Renal pelvis (tissue), 12 donors: ENCODE measurements at places on chromosomes 13 and 19. TPM values are rescaled to one million over a fixed set of nuclear protein-coding genes. Genes with fewer than 3 reads are reported as not detected.

The IGFL3 gene
- not detected for polyA plus RNA-seq

The SLC8A2 gene
- not detected for polyA plus RNA-seq

DNA sequence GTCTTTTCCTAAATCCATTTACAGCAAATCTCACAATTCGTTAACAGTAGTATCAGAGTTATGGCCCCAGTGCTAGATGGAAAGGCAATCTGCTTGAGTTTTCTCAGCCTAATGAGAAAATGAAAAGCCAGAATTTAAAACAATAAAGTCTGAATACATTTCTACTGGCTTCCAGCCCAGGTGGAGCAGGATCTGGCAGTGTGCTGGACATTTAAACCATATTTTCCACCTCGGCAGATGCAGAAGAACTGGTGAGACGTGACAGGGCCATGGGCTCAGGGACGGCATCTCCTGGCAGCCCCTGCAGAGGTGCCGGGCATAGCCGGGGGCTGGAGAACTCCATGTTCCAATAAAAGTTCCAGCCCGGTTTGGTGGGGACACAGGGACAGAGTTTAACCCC lies 7.1 kb downstream of the SMIM7 start:
- no peak for DNase-seq

DNA sequence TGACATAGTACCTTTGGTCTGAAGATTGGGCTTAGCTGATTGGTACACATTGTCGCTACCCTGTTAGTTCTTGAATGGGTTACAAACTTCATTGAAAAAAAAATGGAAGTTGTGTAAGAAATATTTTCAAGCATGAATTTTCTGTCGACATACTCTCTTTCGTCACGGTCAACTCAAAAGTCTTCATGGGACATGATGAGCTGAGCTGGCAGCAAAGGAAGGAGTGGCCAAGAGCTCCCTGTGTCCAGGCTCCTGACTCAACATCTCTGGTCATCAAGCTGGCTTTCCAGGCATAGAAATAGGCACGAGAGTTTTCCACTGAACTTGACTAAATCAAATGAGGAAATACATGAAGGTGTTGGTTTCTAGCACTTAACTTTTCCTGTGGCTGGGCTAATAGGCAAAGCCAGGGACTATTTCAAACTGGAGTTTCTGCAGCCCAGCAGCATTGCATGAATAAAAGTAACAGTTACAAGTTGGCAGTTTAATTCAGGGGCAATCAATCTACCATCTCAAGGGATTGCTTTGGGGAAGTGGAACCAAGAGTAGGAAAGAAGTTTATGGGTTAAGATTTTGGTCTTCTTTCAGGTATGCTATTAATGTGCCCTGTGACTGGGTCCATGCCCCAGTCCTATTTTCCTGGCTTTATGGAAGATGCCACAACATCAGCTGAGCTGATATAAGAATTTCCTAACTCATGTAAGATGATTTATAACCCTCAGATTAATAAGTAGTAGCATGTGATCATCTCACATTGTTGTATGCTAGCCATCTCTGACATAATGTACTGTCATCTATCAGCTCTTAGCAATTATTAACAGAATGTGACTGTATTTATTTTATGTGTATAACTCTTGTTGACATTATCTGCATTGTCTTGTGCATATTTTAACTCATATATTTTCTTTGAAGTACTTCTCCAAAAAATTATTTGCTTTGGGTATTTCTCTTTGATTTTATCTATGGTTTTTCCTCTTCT lies 385.8 kb downstream of the DLEU7 start:
- no peak for DNase-seq

The ZNF90 gene
- polyA plus RNA-seq = 17.9 TPM

GRCh38 chr13:38657191-38657590 lies 29.7 kb upstream of the FREM2 start:
- DNase-seq = no peak

DNA sequence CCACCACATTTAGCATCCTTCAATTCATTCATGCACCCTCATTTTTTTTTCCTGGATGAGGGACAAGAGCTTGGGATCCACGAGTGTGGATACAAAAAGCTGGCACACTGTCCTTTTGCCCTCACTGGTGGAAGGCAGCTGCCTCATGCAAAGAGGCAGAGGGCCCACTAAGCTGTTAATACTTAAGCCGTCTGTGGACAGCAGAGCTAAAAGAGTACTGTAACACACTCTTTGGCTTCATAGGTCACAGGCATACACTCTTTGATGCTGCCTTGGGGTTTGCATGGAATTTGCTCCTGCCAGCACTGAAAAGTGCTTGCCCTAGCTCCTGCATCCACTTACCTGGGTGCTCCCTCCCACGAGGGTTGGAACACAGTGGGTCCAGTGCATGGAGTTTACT lies 978.4 kb upstream of the SPRY2 start:
- no peak for DNase-seq

The SYCN gene
- not detected for polyA plus RNA-seq

GRCh38 chr19:47378246-47378645 lies 29.1 kb downstream of the DHX34 start:
- no peak for DNase-seq

DNA sequence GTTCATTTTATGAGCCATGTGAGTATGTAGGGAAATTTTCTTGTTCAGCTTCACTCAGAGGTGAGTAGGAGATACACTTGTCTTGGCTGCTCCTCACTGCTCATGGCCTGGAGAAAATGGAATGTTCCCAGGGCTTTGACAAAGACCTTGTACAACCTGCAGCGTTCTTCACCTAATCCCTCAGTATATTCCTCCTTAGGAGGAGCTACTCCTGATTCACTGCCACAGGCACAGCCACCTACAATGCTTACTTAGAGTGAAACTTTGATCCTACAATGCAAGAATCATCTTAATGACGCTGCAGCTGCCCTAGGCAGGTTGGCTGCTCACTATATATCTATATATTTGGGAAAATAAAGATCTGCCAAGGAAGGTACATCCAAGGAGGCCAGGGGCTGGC lies 364.2 kb downstream of the KLF5 start:
- DNase-seq = no peak

- no peak for DNase-seq
These were observed 98.1 kb downstream of the SERP2 start for GRCh38 chr13:44471686-44472085.

DNA sequence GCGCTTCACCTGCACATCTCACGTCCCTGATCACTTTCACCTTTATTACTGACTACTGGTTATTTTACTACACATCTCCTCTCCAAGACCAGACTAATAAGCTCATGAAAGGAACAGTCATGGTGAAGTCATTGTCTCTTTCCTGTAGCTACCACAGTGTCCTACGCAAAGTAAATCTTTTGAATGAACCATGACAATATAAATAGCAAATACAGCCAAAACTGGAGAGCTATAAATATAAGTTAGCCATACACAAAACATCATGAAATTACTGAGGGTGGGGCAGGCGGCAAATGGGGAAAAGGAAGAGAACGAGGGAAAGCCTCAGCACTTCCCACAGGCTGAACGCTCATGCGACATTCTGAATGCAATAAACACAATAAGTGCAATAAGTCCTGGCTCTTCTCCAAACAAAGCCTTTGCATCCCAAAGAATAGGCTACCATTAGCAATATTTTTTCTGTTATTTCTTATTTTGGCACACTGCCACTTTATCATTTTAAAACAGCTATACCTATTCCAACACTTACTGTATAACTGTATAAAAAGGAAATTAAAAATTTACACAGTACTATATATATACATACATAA lies 62.5 kb downstream of the TUBGCP3 start:
- no peak for DNase-seq

The ZIK1 gene
- polyA plus RNA-seq = 19.7 TPM

- DNase-seq = no peak
These were observed 310.6 kb upstream of the TSHZ3 start for GRCh38 chr19:31659897-31660210.

GRCh38 chr19:21566073-21566472 lies 60.7 kb downstream of the ZNF429 start:
- no peak for DNase-seq

DNA sequence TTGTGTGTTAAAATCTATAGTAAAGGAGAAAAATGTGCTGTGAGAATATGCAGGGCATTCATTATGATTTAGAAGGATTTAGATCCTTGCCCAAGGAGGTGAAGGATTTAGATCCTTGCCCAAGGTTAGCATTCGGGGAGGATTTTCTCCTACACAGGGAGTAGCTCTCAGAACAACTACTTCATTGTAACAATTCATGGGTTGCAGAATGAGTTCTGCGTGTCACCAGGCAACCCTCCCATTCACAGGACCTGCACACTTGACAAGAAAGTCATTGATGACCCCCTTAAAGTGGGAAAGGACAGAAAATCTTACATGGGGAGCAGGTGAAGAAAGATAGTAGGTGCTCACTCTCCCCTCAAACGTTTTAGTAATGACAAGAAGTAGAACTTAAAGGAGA lies 167.1 kb upstream of the MAB21L1 start:
- DNase-seq = no peak

DNA sequence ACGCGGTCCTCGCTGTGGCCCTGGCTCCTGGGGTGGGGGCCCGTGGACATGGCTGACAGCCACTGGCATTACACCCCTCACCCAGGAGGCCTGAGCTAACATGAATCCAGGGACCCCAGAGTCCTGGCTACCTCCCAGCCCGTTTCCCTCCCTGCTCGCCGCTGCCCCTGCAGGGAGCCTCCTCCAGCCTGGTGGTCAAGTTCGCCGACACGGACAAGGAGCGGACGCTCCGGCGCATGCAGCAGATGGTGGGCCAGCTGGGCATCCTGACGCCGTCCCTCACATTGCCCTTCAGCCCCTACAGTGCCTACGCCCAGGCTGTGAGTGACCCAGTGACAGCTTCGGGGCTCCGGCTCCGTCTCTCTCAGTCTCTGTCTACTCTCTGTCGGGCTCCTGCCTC lies 56.6 kb downstream of the CELF5 start:
- DNase-seq = no peak

DNA sequence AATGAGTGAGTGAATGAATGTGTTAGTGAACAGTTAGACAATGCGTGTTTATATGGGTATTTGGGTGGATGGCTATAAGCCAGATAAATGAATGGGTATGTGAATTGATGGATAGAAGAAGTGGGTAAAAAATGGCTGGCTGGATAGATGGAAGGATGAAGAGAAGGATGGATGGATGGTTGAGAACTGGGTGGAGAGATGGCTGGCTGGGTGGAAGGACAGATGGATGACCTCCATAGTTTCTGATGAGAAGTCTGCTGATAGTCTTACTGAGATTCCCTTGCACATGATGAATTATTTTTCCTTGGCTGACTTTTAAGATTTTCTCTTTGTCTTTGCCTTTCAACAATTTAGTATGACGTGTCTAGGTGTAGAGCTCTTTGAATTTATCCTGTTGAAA lies 57.4 kb downstream of the RYR1 start:
- no peak for DNase-seq

DNA sequence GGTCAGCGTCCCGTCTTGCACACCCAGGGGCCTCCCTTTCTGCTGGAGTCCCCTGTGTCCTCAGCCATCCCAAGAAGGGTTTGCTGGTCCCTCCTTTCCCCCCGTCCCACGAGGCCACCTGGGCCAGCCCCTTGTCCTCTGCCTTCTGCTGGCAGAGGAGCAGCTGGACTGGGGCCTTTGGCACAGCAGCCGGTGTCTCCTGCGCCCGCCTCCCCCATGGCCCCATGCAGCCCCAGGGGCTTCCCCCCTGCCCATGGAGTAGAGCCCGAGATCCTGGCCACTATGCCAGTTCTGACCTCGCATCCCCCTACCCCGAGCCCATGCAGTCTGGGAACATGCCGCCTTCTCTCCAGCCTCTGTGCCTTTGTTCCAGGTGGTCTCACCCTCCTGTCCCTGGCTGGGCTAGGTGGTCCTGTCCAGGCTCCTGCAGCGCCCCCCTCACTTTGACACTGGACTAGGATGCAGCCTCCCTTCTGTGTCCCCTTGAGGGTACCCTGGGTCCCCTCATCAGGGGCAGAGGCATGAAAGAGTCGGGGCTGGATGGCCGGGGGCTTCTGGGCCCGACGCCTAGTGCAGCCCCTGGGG lies 5.7 kb upstream of the GARIN5A start:
- no peak for DNase-seq

The TMEM221 gene
- polyA plus RNA-seq = 3.2 TPM

DNA sequence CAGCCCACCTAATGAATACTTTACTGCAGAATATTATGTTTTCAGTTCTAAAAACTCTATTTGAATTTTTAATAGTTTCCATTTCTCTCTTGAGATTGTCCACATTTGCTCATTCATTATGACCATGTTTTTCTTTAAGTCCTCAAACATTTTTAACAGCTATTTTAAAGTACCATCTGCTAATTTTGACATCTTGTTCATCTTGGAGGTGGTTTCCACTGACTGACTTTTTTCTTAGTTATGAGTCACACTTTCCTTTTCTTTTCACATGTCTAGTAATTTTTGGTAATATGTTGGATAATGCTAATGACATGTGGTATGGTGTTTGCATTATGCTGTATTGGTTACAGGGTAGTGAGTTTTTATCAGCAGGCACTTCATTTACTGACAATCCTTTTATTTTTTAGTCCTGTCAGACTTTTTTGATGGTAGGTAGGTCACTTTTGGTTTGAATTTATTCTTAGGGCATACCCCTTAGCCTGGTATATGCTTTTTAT lies 15.4 kb upstream of the ESD start:
- no peak for DNase-seq

The KLK10 gene
- polyA plus RNA-seq = 0.16 TPM

- DNase-seq = no peak
These were observed 3.2 kb downstream of the ELF1 start for GRCh38 chr13:41015920-41016319.

The MIA gene
- 0.30 TPM for polyA plus RNA-seq

- DNase-seq = no peak
These were observed 816 bp upstream of the PRKD2 start for GRCh38 chr19:46717716-46718143.

DNA sequence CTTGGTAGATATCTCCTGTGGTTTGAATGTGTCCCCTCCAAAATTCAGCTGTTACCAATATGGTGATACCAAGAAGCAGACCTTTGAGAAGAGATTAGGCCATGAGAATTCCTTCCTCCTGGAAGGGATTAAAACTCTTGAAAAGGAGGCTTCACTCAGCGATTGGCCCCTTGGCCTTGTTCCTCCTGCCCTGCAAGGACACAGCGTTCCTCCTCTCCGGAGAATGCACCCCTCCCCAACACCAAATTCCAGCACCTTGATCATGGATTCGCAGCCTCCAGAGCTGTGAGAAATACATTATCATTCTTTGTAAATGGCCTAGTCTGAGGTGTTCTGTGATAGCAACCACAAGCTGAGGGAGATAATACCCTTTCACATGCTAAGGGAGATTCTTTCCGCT lies 34.5 kb upstream of the ARHGEF7 start:
- DNase-seq = no peak

GRCh38 chr19:20039203-20039723 lies at the start of gene ZNF682:
Gene ZNF682, minus strand, starts transcription at chr19:20039505. Its CDS starts 160 bp downstream, at chr19:20039345.
- peak; percentile 98 for DNase-seq

- DNase-seq = no peak
These were observed 303.4 kb downstream of the SLC7A1 start for GRCh38 chr13:29292045-29292444.

DNA sequence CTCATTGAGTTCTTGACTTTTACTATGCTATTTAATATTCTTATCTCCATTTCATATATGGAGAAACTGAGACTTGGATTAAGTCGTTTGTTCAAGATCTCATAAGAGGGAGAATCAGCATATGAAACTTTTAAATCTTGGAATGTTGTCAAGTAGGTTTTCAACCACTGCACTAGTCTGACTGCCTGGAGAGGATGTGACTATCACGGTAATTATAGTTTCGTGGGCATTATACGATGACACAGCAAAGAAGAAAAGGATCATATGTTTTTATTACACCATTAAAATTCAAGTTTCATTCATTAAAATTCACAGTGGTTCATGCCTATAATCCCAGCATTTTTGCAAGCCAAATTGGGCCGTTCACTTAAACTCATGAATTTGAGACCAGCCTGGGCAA lies 555.2 kb downstream of the SLITRK1 start:
- DNase-seq = no peak

GRCh38 chr13:105232439-105232838 lies 1303.0 kb downstream of the EFNB2 start:
- DNase-seq = peak; percentile 19

The CCDC8 gene
- polyA plus RNA-seq = 67.3 TPM
